Stimulated activated CD8-positive, alpha-beta memory T cell treated with anti-CD3 and anti-CD28 coated beads, Interleukin-4, amount 100 ng/mL, for 1 hour (primary cell): ENCODE measurements at places on chromosomes 6 and 20.
A peak's percentile ranks its signal among the peaks of the same experiment; 100 is the strongest.

- DNase-seq: no peak
These were observed 29.4 kb upstream of the CLIC5 start for GRCh38 chr6:46044881-46045617.

GRCh38 chr6:86118271-86118670 lies 475.6 kb upstream of the SYNCRIP start:
- DNase-seq: no peak

GRCh38 chr20:36613974-36614373 lies 8.4 kb downstream of the RAB5IF start:
- no peak for DNase-seq

GRCh38 chr6:110053395-110054240 lies 75.5 kb downstream of the GPR6 start:
- DNase-seq: no peak

GRCh38 chr6:118660218-118660569 lies 8.8 kb upstream of the CEP85L start:
- no peak for DNase-seq

- no peak for DNase-seq
These were observed 6.4 kb downstream of the RPS12 start for GRCh38 chr6:132820629-132821381.

- peak; percentile 58 for DNase-seq
These were observed at the start of gene HACE1 for GRCh38 chr6:104859225-104860146. Gene HACE1, minus strand, starts transcription at chr6:104859919. Its CDS starts 277 bp downstream, at chr6:104859642.

GRCh38 chr6:32895006-32895345 lies 41.0 kb downstream of the PSMB9 start:
- DNase-seq: no peak

GRCh38 chr20:33541797-33542196 lies 51.9 kb downstream of the CBFA2T2 start:
- no peak for DNase-seq

- DNase-seq: no peak
These were observed 40.1 kb upstream of the SLC16A10 start for GRCh38 chr6:111047244-111047643.

DNA sequence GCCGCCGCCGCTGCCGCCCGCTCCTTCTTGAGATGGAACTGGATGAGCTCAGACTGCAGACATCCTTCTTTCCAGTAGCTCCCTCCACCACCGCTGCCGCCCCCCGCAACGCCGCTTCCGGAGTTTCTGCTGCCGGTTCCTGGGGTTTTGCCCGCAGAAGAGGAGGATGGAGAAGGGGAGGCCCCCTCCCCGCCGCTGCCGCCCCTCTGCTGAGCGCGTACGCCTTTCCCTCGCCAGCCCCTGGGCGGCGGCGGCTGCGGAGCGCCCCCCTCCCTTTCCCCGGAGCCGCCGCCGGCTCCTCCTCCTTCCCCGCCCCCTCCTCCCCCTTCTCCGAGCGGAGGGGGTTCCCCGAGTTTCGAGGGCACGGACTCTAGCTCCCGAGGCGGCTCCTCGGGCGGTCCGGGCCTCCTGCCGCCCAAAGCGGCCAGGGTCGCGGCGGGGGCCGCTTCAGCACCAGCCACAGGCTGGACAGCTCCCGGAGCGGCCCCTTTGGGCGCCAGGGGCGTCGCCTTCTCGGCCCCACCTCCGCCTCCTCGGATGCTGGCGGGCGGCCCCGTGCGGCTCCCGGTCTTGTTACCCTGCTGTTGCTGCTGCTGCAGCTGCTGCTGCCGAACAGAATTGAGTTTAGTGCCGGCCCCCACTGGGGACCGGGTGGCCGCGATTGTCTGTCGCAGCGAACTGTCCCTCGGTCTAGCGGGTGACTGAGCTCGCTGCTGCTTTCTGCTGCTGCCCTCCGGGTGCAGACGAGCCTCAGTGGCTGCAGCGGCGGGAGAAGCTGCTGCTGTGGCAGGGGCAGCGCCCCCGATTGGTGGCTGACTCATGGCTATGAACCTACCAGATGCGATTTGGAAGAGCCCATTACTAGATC lies 3.1 kb downstream of the MTCL3 start:
- peak; percentile 41 for DNase-seq

DNA sequence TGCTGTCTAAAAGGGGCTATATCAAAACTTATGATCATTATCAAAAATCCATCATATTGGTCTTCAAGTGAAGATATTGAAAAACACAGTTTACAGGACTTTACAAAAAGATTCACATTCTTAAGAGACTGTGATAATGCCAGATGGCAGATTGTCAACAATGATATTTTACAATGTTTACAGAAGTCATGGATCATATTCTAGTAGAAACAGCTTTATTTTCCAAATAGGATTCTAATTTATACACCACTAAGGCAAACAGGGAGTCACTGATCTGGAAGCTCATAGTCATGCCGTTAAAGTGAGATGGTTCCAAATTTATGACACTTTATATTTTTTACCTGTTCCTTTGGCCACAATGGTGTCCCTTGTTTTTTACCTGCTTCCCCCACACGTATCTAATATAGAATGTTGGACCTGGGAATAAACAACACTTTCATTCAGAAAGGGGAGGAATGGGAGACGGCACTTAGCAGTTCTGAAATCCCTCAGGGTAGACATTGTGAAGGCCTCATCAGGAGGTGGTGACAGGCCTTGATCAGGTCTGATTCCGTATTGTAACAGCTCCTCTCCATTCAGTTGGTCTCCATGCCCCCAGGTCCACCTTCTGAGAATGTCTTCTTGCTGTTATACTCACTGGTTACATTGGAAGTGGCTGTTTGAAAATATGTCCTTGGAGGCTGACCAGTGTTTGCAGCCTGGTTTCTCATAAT lies 228.6 kb downstream of the ADGB start:
- DNase-seq: no peak

- DNase-seq: no peak
These were observed 41.9 kb downstream of the TULP4 start for GRCh38 chr6:158353883-158354877.

DNA sequence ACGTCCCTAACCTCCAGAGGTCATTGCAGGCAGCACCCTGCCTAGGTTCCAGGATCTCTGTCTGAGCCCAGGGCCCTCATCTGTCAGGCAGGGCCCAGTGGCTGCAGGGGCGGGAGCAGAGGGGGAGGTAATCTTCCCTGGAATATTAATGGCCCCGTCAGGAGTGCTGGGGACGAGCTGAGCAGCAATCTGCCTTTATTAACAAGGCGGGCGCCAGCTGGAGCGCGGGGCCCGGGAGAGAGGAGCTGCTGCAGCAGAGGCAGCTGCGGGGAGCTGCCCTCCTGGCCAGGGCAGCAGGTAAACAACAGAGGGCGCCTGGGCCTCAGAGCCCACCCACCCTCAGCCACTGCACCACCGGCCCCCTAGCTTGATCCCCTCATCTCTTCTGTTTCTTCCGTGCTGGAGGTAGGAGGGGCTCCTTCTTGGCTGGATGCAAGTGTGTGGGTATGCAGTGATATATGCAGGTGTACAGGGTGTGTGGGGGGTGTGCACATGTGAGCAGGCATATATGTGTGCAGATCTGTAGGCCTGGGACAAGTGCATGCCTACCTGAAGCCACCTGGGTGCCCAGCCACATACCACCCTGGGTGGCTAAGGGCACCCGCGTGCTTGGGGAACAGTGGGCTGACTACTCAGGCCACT lies 131.8 kb upstream of the MLN start:
- no peak for DNase-seq

GRCh38 chr6:157218371-157219198 lies 104.7 kb downstream of the TMEM242 start:
- no peak for DNase-seq

GRCh38 chr6:1997702-1998101 lies 247.7 kb downstream of the GMDS start:
- no peak for DNase-seq

GRCh38 chr20:23634985-23635767 lies 2.6 kb downstream of the CST3 start:
- DNase-seq: no peak

GRCh38 chr6:111210194-111210728 lies 123.0 kb downstream of the SLC16A10 start:
- no peak for DNase-seq

GRCh38 chr6:143196525-143197225 lies 136.0 kb downstream of the AIG1 start:
- DNase-seq: no peak

- DNase-seq: no peak
These were observed 436.8 kb downstream of the HAO1 start for GRCh38 chr20:7503501-7503900.

DNA sequence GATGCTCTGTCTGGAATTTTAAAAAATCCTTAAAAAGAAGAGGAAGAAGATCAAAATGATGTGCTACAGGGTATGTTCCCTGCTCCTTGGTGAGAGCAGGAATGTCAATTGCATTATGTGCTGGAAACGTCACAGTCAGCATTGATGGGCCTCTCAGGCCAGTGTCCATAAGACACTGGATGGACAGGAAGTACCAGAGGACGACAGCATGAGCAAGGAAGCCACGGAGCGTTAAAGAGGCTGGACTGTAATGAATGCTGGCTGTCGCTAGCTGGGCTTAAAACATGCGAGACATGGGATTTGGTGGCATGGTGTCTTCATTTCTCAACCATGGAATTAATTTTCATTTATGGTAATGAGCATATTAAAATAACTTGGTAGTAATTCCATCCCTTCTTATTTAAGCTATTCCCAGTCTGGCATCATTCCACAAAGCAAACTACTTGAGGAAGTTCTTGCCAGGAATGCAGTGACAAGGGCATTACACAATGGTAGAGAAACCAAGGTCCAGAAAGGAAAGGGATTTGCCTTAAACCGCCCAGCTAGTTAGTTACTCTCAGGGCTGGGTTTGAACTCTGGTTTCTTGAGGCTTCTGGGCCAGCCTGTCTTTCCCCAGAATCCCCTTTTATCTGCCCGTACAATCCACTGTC lies 166.6 kb upstream of the SOX4 start:
- no peak for DNase-seq

DNA sequence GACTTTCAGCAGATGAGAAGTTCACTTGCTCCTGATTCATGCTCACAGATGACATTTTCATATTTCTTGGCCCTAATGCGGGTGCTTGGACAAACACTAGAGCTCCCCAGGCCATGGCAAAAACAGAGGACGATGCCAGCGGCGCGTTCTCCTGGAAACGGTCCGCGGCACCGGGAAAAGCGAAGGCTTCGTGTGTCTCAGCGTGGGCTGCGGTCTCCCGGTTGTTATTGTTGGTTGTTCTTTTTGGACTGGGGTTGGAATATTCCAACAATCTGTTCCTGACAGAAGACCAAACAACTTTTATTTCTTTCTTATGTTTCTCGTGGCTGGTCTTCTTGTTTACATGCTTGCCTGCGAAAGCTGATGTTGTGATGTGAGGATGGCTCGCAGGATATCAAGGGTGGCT lies 46.8 kb upstream of the NEDD9 start:
- DNase-seq: no peak

DNA sequence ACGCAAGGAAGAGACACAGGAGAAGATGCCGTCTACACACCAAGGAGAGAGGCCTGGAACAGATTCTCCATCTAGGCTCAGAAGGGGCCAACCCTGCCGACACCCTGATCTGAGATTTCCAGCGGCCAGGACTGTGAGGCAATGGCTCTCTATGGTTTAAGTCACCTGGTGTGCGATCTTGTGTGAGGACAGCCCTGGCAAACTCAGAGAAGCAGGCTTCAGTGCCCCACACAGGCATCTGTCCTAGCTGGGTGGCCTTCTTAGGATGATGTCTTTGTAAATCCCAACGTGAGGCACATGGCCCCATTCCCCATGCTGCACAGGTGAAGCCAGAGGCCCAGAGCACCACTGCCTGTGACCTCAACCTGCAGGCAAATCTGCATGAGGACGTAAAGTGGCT lies 87.6 kb upstream of the FRMD1 start:
- no peak for DNase-seq

DNA sequence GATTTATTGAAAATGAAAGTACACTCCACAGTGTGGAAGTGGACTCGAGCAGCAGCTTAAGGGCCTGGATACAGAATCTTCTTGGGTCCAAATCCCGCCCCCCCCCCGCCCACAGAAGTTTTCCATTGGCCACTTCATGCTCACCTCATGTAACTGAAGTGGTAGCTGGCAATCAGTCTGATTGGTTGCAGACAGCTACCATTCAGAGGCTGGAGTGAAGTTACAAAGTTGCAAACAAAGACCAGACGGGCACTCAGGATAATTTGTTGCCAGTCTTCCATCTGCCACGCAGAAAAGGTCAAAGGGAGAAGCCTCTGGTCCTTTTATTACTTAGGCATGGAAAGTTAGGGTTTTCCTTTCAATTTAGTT lies 25.8 kb upstream of the FABP7 start:
- DNase-seq: no peak

- DNase-seq: no peak
These were observed 4.3 kb upstream of the LOC128125822 start for GRCh38 chr6:63567966-63568365.

GRCh38 chr6:134217798-134218140 lies 100.1 kb downstream of the SGK1 start:
- no peak for DNase-seq

DNA sequence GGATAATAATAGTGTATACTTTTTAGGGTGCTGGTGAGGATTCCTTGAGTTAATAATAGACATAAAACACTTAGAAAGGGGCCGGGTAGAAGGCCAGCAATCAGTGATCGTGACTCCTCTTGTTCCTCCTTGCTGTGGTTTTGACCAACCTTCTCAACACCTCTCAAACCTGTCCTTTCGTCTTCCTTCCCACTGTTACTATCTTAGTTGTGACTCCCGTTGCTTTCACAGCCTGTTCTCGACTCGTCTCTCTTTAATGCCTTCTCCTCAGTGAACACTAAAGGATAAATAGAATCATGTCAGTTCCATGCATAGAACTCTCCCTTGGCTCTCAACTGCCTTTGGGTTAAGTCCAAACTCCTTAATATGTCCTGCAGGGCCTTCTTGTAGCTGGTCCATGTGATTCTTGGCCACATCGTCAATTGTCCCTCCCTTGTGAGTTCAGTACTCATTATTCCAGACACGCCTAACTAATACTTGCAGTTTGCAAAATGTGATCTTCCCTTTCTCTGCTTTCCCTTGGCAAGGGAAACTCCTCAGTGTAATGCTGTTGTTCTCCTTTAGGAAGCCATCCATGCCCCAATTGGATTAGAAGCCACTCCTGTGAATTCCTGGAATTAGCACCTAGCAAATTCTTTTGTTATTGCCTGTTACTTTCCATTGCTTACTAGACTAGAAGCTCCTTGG lies 164.9 kb downstream of the UTRN start:
- no peak for DNase-seq

DNA sequence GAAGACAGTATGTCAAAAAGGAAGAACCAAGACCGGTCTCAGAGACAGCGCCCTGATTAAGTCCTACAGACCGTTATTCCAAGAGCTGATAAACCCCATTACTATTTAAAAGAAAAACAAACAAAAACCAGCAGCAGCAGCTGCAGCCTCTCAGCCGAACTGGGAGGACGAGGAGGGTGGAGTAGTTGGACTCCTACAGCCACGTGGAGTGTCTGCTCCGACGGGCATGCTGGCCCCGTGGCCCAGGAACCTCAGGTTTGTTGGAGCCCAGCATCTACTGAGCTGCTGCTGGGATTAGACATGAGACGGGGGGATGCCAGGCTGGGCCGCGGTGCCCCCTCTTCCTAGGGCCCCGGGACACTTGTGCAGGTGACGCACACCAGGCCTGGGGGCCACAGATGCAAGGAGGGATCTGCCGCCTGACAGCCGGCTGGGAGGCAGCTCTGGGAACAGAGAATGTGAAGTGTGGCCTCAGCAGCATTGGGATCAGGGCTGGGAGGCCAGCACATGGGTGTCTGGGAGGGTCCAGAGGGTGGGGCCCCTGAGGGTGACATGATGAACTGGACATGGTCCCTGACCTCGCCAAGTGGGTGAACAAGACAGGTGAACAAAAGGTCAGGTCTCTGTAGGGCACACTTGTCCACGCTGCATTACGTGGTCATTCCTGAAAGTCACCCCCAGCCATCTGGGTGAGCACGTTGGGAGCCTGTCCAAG lies 2.9 kb upstream of the ZBTB46 start:
- no peak for DNase-seq

GRCh38 chr6:164106345-164106769 lies 691.8 kb downstream of the QKI start:
- no peak for DNase-seq
